ENCODE measurements at places on chromosomes 13 and 19. TPM values are rescaled to one million over a fixed set of nuclear protein-coding genes. Genes with fewer than 3 reads are reported as not detected.

GRCh38 chr13:43146400-43146799 lies 123.0 kb downstream of the DNAJC15 start:
- DNase-seq, result no peak

DNA sequence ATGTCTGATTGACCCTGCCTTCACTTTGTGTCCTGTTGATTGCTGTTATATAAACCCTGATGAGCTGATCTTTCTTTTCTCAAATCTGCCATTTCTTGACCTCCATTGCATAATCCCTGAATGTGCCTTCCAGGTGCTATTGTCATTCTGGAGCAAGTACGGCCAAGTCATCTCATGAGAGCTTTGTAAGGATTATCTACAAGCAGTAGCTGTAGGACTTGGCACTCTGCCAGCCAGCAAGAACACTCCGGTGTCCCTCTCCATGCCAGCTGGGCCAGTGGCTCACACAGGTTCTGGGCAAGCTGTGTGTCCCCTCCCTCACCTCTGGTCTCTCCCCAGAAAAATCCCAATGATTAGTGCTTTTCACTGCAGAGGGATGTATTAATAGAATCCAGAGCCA lies 348.1 kb downstream of the FOXO1 start:
- DNase-seq, result no peak

DNA sequence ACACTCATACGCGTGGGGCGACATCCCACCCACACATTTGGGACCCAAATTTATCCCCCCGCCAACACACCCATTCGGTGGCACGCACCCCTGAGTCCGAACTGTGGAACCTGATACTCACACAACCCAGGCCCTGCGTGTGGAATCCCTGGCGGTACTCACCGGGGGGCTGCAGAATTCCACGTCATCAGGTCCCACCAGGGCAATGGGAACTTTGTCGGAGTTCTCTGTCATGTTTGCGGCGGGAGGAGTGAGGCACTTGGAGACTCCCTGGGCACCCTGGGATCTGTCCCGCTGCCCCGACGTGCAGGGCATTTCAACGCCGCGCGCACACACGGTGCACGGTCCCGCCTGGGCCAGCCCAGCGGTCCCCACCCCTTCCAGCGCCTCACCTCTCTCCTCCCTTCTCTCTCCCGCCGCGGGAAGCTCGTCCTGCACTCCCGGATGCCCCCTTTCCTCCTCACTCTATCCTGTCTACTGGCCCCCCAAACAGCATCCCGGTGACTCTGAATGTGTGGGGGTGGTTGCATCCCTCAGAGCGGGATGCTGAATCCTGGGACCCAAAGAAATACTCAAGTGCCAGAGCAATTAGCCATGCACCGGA lies at the start of gene CNMD:
Gene CNMD (minus strand): TSS at position 353 of the 604 bp plus-strand sequence. CDS start 119 bp downstream, at position 234.
- no peak for DNase-seq

DNA sequence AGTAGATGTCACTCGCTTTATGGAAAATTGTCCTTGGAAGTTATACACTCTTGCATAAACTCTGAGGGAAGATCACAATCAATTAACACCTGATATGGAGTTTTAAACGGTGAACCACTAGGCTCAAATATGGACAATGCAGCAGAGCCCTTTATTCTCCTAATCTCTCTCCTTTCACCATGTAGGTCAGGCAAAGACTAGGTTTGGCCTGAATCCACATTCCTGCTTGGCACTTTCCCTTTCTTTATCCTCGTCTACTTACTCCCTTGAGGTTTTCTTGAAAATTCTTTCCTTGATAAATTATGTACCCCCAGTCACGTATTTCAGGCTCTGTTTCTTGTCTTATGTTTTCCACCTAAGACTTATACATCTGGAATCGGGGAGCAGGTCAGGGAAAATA lies 751.7 kb downstream of the DACH1 start:
- DNase-seq, result no peak

DNA sequence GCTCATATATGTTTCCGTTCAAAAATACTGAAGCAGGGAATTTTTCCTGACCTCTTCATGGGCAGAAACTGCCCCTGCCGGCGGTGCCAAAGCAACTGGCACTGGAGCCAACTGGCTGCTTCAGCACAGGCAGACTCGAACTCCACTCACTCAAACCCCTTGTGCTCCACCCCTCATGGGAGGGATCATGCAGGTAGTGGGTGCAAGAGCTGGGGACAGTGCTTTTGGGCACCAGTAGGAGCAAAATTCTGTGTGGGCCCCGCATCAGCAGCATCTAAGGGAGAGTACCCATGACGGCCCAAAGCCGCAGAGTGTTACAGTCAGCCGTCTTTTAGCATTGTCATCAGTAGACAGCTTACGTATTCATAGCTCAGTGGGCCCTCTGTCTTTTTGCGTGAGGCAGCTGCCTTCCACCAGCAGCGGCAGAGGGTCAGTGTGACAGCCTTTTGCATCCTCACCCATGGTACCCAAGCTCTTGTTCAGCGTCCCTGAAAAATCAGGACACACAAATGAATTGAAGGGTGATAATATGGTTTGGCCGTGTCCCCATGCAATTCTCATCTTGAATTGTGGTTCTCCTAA lies 393.8 kb downstream of the SLITRK6 start:
- no peak for DNase-seq

The SSC5D gene
- not detected for polyA plus RNA-seq

The MCEMP1 gene
- polyA plus RNA-seq, result not detected

The ATP8B3 gene
- not detected for polyA plus RNA-seq

The SPTBN4 gene
- 0.83 TPM for polyA plus RNA-seq

The PDCD5 gene
- polyA plus RNA-seq, result 123 TPM

The CYP4F2 gene
- polyA plus RNA-seq, result not detected

The CBLC gene
- 2.9 TPM for polyA plus RNA-seq

Measured in muscle of arm (tissue), 14 donors.